Anterior cingulate cortex (tissue), 58 donors: ENCODE measurements at places on chromosomes 13 and 19.

DNA sequence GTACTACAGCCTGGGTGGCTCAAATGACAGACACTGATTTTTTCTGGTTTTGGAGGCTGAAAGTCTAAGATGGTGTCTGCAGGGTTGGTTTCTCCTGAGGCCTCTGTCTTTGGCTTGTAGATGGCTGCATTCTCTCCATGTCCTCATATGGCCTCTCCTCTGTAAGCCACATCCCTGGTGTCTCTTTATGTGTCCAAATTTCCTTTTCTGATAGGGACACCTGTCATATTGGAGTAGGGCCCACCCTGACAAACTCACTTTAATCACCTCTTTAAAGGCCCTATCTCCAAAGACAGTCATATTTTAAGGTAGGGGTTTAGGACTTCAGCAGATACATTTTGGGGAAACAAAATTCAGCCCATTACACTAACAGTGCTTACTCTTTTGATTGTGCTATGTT, 32.0 kb upstream of the WASF3 start:
- DNase-seq, result no peak

DNA sequence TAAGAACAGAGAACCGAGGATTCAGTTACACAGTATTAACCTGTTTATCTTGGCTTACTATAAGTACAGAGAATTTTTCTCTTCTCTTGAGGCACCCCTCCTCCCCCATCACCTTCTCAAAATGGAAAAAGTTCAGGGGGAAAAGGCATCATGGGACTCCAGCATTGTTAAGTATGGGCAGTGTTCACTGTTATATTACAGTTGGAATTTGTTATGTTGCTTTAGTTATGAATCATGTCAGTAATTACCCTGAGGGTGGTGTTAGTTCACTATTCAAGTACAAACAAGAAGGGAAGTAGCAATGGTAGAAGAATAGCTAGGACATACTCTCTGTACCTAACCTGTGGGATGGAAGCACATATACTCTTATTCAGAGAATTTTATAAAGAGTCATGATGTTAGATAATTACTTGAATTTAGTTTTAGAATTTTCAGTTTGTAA, 12.0 kb downstream of the LPAR6 start:
- DNase-seq, result no peak

DNA sequence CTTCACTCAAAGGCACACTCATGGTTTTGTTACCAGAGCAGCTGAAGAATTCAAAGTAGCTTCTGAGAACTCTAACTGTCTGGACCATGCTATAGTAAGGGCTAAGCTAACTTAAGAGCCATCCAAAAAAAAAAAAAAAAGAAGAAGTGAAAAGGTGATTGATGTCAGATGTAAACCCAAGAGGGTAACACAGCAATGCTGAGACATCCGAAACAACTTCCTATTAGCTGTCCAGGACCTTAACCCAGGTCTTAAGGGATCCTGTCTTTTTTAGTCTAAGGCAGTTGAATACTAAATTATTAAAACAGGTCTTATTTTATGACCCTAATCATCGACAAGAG, 11.2 kb upstream of the RAB20 start:
- DNase-seq, result no peak

DNA sequence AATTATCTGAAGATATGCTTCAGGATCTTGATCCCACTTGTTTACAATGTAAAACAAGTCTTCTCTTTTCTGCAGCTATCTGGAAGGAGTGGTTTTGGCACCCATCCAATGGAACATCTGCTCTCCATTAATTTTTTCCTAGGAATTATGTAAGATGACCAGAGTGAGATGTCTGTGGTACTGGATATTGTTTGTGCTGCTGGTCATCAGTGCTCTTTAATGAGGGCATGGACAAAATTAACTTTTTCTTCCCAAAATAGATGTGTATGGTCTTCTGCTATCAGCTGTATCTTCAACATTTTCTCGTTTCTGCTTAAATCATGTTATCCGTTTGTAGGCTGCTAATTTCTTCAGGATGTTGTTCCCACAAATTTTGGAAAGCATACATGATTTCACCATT, 415.4 kb upstream of the KLHL1 start:
- DNase-seq, result no peak

- no peak for DNase-seq
These were observed 119.4 kb upstream of the MIR17HG start for GRCh38 chr13:91228108-91228507.

GRCh38 chr19:1275260-1275975, at the start of gene FAM174C:
Gene FAM174C, plus strand, starts transcription at chr19:1275530. Its CDS starts 20 bp downstream, at chr19:1275550.
- peak; percentile 97 for DNase-seq

DNA sequence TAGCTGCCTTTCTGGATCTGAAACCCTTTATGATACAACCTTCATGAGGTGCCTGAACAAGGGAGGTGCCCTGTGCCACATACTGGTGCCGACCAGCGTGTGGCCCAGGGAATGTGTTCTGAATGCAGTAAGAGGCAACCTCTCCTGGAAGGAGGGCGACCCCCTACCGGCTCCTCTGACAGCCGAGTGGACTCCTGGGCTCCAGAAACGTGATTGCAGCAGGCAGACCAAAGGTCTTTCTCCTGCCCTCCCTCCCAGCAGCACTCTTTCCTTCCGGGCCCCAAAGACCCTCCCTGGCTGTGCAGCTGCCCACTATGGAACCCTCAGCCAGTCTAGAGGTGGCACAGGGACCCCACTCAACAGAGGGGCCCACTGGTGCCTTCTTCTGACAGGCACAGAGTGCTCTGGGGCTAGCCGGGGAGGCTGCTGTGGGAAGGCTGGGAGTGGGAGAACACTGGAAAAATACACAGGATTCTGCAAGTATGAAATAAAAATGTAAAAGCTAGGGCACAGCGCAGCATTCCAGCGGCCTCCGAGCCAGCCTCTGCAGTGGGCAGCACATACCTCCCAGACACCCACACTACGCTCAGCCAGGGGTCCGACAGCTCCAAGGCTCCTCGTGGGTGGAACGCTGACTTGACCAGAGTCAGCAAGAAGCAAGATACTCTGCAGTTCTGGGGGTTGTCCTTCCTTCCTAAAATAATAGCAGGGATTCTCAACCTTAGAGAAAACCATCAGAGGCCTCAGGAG, 14.9 kb downstream of the SH3GL1 start:
- no peak for DNase-seq

GRCh38 chr13:30787738-30788525, 52.6 kb downstream of the ALOX5AP start:
- no peak for DNase-seq

- DNase-seq, result no peak
These were observed 665.7 kb upstream of the SLC10A2 start for GRCh38 chr13:103731959-103732358.

DNA sequence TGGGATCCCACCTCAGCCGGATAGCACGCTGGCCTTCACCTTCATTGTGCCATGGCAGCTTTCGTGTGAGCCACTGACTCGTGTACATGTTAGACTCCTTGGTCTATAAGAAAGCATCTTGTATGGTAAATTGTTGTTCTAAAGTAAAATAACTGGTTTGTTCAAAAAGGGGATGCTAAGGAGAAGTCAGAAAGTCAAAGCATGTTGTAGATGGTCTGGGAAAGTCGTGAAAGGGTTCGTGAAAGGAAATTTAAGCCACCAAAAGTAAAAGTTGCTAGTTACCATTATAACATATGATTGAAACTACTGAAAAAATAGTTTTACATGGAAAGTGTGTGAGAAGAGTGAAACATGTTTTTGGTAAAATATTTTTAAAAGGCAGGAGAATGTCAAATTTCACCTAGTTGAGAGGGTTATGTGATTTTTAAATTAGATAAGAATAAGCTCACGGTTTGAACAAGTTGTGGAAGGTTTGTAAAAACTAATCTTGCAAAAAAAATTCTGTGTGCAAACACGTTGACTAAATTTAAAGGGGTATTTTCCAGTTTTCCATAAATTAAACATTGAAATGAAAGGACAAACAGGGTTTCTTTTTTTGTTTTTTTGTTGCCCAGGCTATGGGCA, 23.4 kb downstream of the DPRX start:
- DNase-seq, result no peak

- DNase-seq, result no peak
These were observed 121.4 kb downstream of the NUFIP1 start for GRCh38 chr13:44867825-44868224.

DNA sequence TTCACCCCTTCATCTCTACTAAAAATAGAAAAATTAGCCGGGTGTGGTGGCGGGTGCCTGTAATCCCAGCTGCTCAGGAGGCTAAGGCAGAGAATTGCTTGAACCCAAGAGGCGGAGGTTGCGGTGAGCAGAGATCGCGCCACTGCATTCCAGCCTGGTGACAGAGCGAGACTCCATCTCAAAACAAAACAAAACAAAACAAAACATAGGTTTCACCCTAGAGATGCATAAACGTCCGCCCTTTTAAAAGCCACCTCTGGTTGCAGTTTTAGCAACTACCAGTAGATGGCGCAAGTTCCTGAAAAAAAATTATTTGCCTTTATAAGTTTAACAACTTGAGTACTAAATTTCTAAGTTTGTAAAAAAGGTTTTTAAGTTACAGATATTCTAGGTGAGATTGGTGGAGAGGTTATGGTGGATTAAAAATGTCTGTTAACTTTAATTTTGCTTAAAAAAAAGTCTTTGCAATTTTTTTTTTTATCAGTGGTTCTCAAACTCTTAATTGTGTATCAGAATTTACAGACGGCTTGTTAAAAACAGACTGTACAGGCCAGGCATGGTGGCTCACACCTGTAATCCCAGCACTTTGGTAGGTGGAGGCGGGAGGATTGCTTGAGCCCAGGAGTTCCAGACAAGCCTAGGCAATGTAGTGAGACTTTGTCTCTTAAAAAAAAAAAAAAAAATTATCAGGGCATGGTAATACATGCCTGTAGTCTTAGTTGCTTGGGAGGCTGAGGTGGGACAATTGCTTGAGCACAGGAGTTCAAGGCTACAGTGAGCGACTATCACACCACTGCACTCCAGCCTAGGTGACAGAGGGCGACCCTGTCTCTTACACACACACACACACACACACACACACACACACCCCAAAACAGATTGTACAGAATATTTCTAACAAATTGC, 42.1 kb downstream of the NAA16 start:
- peak; percentile 1 for DNase-seq

DNA sequence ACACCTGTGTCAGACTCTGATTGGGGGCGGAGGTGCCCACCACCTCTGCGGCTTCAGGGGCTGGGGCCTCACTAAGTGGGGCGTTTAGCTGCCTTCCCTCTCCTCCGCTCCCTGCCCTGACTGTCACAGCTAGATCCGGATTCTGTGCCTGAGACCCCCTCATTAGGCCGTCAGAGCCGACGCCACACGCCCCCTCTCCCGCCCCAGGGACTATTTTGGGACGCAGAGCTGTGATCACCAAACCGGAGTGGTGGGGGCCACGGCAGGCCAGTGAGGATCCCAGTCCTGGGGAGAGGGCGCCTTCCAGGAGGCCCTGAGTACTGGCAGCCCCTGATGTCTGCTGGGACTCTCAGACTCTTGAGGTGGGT, 762 bp downstream of the KANK3 start:
- DNase-seq, result no peak

DNA sequence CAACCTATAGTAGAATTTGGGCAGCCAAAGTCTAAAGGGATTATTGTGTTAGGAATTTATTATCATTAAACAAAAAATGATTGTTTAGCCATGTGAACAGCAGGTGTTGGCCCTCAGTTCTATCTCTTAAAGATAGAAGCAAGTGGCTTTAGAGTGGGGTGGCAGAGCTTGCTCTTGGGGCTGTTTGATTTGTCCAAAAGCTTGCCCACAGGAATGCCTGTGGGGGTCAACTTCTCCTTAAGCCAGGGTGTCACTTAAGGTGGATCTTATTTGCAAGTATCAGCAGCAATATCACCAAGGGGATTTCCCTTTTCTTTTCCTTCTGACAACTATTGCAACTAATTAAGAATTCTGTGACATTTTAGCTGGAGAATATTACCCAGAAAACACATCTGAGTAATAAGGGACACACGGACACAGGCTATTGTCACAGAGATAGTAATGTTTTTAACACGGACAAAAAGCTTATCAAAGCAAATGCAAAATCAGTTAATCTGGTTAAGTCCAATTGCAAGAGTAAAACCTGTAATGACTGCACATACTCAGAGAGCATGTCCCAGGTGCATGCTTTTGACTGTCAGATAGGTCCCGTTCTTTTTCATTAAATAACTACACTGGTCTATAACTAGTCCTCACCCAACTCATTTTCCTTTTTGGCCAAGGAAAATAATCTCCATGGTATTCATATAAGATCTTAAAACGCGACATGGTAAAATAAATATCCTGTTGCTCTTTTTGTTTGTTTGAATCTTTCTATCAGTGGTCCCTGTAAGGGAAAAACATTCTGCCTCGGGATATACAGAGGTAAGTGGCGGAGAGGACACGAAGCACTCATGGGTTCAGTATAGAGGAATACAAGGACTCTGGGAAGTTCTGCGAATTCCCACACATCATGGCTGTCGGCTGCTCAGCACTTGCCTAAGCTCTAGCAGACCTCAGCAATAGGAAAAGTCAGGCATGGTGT, 172.1 kb upstream of the RFC3 start:
- DNase-seq, result no peak

DNA sequence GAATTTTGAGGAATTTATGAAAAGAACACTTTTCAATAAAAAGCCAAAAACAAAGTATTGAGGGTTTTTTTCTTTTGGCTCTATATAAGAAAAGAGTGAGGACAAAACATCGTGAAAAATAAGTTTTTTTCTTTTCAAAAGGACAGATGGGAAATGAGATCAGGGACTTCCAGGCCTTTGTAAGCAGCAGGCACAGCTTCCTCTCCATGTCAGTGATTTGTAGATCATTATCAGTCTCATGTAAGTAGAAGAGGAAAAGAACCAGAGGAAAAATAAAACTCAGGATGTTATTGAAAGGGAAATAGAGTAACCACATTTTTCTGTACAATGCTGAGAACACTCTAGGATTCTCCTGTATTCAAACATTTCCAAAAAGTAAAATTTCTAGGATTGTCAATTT, 29.9 kb downstream of the DOCK9 start:
- DNase-seq, result no peak

DNA sequence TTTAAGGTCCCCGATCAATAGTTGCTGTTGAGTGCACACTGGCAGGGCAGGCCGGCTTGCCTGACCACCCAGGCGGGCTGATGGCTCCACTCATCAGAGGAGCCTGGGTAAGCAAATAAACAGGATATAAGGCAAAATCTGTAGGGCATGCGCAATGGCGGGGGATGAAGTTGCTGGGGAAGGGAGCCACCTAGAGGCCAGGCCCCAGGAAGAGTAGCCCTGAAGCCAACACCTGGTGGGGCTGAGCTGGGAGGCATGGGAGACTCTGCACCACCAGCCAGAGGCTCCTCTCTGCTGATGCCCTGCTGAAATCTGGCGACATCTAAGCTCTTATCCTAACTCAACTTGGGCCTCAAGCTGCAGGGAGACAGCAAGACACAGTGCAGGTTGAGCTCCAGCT, 324.3 kb downstream of the ZNF536 start:
- no peak for DNase-seq

GRCh38 chr19:15283141-15283883, 49.0 kb downstream of the BRD4 start:
- DNase-seq, result no peak
